Stimulated activated CD8-positive, alpha-beta memory T cell treated with anti-CD3 and anti-CD28 coated beads, Interleukin-7, amount 100 ng/mL, for 1 hour (primary cell): ENCODE measurements at places on chromosomes 1 and 21.

- no peak for DNase-seq
These were observed 435.9 kb upstream of the PRMT6 start for GRCh38 chr1:106620521-106620954.

DNA sequence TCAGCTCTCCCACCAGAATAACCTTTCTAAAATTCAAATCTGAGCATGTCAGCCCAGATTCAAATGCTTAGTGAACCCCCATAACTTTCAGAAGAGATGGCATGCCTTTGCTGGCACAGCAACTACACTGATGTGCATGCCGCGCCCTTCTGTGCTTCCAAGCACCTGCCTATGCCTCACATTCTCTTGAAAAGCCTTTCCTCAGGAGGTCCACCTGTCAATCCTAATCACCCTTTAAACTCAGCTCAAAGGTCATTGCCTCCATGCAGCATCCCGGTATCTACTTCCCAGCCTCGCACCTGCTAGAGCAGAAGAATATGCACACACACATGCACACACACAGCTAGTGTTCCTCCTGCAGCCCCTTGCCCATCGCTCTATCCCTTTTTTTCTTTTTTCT lies 5.2 kb upstream of the S100A2 start:
- no peak for DNase-seq

- DNase-seq: no peak
These were observed 97.0 kb downstream of the CCDC185 start for GRCh38 chr1:223490256-223490655.

GRCh38 chr1:186865253-186865652 lies 36.5 kb downstream of the PLA2G4A start:
- no peak for DNase-seq

- no peak for DNase-seq
These were observed 19.0 kb downstream of the MORC3 start for GRCh38 chr21:36338975-36339374.

DNA sequence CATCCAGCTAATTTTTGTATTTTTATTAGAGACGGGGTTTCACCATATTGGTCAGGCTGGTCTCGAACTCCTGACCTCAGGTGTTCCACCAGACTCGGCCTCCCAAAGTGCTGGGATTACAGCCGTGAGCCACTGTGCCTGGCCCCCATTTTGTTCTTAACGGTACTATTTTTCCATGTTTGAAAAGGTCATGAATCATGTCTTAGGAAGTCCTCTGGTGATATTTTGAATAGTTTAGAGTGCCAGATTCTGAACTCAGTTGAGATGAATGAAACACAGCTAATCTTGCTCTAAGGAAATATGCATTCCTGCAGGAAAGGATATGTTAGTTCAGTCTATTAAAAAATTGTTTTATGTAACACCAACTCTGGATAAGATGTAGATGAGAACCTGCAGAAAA lies 62.6 kb upstream of the ATP2B4 start:
- no peak for DNase-seq
